ENCODE measurements at places on chromosomes 11 and 22. TPM values are rescaled to one million over a fixed set of nuclear protein-coding genes. Genes with fewer than 3 reads are reported as not detected.

Gene TUB
- polyA plus RNA-seq: 26.3 TPM

Gene OR51I1
- not detected for polyA plus RNA-seq

Gene PIH1D2
- polyA plus RNA-seq: 13.7 TPM

Gene LRRC56
- polyA plus RNA-seq: 4.9 TPM

Gene MUC2
- 0.30 TPM for polyA plus RNA-seq

Gene OR10A2
- 0.09 TPM for polyA plus RNA-seq

Gene UPK3A
- 2.7 TPM for polyA plus RNA-seq

- no peak for DNase-seq
Observed at GRCh38 chr11:126328938-126329643, 25.2 kb downstream of the DCPS start.

DNA sequence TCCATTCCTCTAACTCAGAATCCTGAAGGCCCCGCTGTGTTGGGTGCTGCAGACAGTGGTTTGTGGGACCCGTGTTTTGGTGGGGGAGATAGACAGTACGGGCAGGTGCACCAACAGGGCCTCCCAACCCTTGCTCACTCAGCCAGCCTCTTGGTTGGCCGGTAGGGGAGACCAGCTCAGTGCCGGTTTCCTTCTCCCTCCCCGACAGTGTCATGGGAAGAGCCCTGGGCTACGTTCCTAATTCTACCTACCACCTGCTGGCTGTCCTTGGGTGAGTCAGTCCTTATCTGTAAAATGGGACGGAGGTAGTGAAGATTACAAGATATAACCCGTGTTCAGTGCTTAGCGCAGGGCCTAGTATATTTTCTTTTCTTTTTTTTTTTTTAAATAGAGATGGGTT lies 5.9 kb downstream of the TMEM134 start:
- no peak for DNase-seq

- DNase-seq: peak; percentile 28
Observed at GRCh38 chr11:86291466-86292262, 10.4 kb upstream of the HIKESHI start.

GRCh38 chr11:80028998-80029397 lies 588.2 kb upstream of the TENM4 start:
- no peak for DNase-seq

DNA sequence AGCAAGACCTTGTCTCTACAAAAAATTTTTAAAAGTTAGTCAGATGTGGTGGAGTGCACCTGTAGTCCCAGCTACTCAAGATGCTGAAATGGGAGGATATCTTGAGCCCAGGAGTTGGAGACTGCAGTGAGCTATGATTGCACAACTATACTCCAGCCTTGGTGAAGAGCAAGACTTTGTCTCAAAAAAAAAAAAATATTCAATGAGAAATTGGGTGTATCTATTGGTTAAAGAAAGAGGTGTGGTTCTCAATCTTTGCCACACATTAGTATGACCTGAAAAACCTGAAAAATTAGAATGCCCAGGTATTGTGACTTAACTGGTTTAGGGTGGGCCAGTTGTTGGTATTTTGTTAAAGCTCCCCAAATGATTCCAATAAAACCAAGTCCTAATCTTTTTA lies 32.4 kb downstream of the MTNR1B start:
- no peak for DNase-seq

- DNase-seq: no peak
Observed at GRCh38 chr11:132251061-132251460, 880.6 kb downstream of the NTM start.

GRCh38 chr11:117790279-117790678 lies 6.7 kb downstream of the DSCAML1 start:
- no peak for DNase-seq

DNA sequence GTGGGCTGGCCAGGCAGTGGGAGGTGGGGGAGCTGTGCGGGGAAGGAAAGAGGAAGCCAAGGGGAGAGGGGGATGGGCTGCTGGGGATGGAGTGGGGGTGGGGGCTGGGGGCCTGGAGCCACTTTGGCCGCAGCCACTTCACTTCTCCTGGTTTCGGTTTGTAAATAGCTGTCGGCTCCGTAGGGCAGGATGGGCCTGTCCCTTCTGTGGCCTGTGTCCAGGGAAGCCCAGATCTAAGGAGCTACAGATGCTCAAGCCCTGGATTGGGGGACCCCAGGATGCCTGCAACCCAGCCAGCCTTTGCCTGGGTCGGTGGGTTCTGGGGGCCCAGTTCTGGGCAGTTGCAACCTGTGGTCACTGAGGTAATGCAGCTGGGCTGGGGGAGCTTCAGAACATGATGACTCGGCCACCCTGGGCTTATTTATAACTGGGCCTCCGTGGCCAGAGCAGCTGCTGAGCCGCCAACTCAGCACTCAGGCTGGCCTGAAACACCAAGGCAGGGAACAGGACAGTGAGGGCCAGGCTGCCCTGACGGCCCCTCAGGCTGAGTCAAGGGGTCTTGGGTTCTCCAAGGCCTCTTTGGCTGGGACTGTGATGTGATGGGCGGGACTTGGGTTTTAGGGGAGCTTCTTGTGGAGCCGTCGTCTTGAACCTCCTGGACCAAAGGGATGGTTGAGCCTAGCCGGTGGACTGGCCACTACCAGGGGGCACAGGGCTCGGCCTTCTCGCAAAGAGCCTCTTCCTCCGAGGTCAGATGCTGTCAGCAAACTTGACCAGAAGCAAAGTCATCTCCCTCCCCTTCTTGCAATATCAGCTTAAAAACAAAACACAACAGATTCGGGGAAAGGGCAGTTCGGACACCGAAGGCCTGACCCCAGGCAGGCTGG lies 15.0 kb upstream of the SLC39A13 start:
- no peak for DNase-seq

GRCh38 chr11:115625502-115625901 lies 121.3 kb upstream of the CADM1 start:
- DNase-seq: no peak

GRCh38 chr11:125070699-125071254 lies 7.7 kb downstream of the SLC37A2 start:
- DNase-seq: no peak

DNA sequence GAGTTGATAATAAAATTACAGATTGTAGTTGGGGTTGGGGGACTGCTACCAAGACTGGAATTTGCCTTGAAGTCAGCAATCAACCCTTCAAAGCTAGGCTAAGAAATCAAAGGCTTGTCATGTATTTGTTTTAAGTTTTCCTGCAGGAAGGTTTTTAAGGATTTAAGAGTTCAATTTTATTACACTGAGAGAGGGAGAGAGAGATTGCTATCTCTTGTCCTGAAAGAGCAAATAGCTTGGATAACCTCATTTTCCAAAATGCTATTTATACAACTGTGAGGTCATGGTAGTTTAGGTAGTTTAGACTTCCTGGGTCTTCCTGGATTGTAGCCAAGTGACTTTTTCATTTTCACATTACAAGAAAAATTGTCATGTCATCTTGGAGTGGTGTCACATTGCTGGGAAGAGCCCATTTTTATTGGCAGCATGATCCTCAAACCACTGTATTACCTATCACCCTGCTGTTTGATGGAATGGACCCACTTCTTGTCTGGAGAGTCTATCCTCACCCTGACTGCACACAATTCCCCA lies 10.1 kb upstream of the PRSS23 start:
- no peak for DNase-seq

- DNase-seq: no peak
Observed at GRCh38 chr11:61913699-61914395, 3.5 kb downstream of the RAB3IL1 start.

Data from left renal cortex interstitium (tissue), 4 donors.